ENCODE measurements at places on chromosomes 7 and 10.

DNA sequence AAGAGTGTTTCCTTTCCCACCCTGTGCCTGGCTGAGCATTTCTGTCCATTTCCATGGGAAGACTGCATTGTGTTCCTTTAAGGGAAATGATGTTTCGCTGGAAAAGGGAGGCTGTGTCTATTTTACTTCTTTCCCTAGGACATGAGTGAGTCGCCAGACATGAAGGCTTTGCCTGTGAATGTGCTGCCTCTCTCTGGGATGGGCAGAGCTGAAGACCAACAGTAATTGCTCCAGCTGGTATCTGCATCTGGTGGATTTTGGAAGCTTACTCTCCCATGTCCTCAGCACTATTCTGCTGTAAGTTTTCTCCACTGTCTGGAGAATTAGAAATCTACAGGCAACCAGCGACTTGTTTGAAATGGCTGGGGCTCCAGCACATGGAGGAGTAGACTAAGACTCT is 264.6 kb upstream of the BMPER start:
- DNase-seq: no peak

- no peak for DNase-seq
Observed at GRCh38 chr7:43274752-43275151, 162.3 kb downstream of the HECW1 start.

DNA sequence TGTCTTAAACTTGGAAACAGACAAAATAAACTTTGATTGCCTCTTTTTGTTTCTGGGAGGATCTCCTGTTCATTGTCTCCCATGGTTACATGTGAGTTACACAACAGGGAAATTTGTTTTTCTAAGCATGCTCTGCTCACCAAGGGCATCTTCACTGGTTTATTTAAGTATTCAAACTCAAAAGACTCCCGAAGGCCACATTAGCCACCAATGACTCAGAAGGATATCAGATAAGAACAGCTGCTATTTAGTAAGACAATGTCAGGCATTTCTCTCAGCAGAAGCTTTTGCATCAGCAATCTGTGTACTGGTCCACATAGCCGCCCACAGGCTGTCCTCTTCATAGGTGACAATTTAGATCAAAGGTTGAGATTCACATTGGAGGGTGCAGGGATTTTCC is 19.3 kb downstream of the OR6B1 start:
- no peak for DNase-seq

DNA sequence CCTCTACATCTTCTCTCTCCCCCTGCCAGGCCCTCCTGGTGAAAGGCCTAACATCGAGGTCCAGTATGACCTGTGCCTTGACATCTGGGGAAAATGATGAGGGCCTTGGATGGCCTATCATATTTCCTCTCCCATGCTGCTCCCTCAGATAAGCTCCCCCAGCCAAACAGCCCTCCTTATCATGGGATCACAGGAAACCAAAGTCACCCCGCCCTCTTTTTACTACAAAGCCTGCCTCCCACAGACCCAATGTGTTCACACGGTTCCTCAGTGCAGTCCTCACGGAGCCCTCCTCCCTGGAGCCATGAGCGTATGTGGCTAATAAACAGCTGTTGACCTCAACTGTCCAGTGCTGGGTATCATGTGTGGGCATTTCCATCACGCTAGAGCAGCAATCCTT is 32.0 kb downstream of the C10orf90 start:
- no peak for DNase-seq

GRCh38 chr7:105101864-105102263 is 87.9 kb downstream of the KMT2E start:
- no peak for DNase-seq

- DNase-seq: no peak
Observed at GRCh38 chr10:58516671-58517070, 4.0 kb downstream of the BICC1 start.

DNA sequence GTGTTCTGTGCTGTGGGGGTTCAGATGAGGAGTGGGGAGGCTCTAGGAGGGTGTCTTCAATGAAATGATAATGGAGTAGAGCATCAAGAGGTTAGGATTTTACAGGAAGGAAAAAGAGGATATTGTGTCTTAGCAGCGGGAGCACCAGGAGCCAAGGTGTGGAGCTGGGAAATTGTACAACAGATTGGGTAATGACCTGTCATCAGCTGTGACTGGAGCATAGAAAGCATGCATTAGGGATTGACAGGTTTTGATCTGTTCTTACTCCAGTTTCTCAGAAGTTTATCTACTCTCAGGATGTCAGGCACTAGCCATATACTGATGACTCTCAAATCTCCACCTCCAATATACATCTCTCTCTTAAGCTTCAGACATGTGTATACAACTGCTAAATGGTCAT is 196.9 kb downstream of the ARHGAP12 start:
- no peak for DNase-seq

DNA sequence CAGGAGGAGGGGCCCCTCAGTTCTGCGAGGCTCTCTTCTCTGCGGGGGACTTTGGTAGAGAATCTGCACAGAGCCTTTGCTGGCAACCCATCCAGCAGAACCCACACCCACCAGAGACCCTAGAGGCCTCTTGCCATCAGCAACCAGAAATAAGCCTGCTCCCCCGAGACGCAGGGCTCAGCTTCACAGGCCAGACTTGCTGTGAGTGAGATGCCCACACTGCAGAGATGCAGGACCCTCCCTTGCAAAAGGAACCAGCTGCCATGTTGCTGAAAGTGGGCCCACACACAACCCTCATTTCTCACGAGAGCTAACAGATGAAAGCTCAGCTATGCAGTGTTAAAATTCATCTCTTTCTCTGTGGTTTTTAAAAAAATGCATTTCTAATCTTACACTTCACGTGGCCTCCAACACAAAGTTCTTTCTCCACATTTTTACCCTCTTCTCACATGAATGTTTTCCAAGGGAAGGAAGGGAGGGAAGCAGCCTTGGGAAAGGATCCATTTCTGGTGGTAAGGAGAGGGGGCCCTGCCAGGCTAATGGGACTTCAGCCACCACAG is 171.6 kb downstream of the CCDC3 start:
- DNase-seq: no peak

DNA sequence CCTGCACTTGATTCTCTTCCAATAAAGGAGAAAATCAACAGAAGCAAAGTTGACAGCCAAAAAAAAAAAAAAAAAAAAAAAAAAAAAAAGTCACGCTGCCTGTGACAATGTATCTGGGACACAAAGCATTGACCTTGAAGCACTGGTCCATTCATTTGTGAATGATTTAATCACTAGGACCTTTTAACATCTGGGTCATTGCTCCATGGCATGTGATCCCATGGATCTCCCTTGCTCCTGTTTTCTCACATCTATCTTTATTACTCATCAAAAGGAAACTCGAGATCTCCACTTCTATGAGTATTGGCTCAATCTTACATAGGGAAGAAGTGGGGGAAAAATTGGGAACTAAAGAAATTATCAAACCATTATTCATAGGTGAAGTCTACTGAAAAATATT is 89.6 kb upstream of the SMIM30 start:
- no peak for DNase-seq

DNA sequence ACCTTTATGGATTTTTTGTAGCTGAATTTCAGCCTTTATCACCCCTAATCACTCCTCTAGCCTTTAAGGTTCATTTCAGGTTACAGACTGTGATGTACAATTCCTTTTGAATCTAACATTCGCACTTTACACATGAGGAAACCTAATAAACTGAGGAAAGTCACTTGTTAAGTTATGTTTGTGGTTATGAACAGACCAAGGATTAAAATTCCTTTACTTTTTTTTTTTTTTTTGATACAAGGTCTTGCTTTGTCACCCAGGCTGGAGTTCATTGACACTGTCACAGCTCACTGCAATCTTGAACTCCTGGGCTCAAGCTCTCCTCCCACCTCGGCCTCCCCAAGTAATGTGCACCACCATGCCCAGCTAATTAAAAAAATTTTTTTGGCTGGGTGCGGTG is 3.6 kb downstream of the MCU start:
- no peak for DNase-seq

GRCh38 chr10:70272925-70273316 is 10.9 kb downstream of the NPFFR1 start:
- peak; percentile 22 for DNase-seq

GRCh38 chr10:52446391-52446790 is 132.3 kb downstream of the DKK1 start:
- no peak for DNase-seq

GRCh38 chr10:11824376-11824775 is 1.2 kb downstream of the PROSER2 start:
- DNase-seq: no peak

GRCh38 chr10:28343252-28343651 is 40.4 kb upstream of the MPP7 start:
- DNase-seq: no peak

- no peak for DNase-seq
Observed at GRCh38 chr10:12299222-12299965, 50.0 kb upstream of the CAMK1D start.

GRCh38 chr7:129952086-129952652 is 591 bp downstream of the UBE2H start:
- no peak for DNase-seq

GRCh38 chr10:12419262-12419847 is 70.0 kb downstream of the CAMK1D start:
- no peak for DNase-seq
